CD4-positive, alpha-beta T cell treated with Interleukin-15 for 1 hour (primary cell): ENCODE measurements at places on chromosomes 4 and X.

DNA sequence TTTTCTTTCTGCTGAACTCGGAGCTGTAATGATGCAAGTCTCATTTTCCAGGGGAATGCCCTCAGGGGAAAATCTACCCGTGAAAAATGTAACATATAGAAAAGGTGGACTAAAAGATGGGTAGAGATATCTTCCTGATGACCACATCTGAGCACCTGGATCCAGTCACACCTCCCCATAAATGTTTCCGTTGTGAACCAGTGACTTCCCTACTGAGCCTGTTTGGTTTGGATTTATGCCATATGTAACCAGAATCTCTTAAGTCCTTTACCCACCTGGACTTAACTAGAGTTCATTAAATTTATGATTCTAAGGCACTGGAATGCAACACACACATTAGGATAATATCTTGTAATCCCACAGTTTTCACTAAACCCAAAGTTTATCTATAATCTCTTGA, 171.1 kb downstream of the ZNF330 start:
- no peak for DNase-seq

GRCh38 chr4:78922207-78922606, 17.0 kb downstream of the PAQR3 start:
- DNase-seq = no peak

- DNase-seq = no peak
These were observed 389.6 kb upstream of the IGFBP7 start for GRCh38 chr4:57499786-57500185.

DNA sequence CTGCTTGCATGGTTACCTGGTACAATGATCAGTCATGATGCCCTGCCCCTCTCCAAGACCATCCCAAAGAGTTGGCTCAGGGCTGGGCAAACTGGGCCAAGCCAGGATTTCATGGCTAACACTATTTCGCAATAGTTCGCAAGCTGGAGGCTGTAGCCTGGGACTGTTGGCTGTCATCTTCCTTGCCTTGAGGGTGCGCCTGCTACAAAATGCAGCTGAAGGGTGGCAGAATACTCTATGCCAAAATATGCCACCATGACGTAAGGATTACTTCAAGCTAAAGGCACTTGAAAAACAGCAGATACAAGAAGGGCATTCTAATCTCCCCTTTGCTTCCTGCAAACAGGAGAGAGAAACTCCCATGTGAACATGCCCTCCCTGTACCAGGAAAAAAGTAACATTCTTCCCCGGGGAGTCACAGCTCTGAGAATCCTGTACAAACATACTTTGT, 21.0 kb downstream of the SAT1 start:
- DNase-seq = no peak

DNA sequence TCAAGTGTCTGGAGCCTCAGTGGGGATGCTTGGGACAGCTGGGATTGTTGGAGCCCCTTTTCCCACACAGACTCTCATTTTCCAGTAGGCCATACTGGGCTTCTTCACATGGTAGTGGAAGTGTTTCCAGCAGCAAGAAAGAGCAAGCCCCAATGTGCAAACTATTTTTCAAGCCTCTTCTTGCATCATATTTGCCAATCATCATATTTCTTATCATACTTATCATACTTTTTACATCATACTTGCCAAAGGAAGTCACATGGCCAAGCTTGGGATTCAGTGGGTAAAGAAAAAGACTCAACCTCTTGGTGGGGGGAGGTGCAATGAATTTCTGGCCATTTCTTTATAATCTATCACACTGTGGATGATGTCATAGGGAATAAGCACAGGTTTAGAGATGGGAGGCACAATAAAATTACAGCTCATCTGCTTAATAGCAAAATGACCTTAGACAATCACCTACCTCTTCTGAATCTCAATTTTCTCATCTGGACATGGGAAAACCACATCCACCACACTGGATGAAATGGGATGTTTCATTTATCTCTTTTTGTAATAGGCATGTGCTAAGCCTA, 174.2 kb downstream of the MID1IP1 start:
- DNase-seq = no peak
